T-cell (primary cell): ENCODE measurements at places on chromosomes 4 and X.

GRCh38 chr4:184102927-184103326, 114.7 kb downstream of the ENPP6 start:
- DNase-seq, result no peak

GRCh38 chr4:80465238-80465637, 129.7 kb downstream of the CFAP299 start:
- no peak for DNase-seq

- DNase-seq, result no peak
These were observed 541.7 kb downstream of the BCOR start for GRCh38 chrX:39556056-39556455.

GRCh38 chrX:115047181-115047580, 29.8 kb upstream of the IL13RA2 start:
- no peak for DNase-seq

GRCh38 chr4:10729366-10729765, 44.8 kb upstream of the CLNK start:
- no peak for DNase-seq

GRCh38 chr4:169369634-169370033, 98.9 kb upstream of the SH3RF1 start:
- no peak for DNase-seq

- DNase-seq, result no peak
These were observed 148.0 kb downstream of the PARM1 start for GRCh38 chr4:75080888-75081287.

DNA sequence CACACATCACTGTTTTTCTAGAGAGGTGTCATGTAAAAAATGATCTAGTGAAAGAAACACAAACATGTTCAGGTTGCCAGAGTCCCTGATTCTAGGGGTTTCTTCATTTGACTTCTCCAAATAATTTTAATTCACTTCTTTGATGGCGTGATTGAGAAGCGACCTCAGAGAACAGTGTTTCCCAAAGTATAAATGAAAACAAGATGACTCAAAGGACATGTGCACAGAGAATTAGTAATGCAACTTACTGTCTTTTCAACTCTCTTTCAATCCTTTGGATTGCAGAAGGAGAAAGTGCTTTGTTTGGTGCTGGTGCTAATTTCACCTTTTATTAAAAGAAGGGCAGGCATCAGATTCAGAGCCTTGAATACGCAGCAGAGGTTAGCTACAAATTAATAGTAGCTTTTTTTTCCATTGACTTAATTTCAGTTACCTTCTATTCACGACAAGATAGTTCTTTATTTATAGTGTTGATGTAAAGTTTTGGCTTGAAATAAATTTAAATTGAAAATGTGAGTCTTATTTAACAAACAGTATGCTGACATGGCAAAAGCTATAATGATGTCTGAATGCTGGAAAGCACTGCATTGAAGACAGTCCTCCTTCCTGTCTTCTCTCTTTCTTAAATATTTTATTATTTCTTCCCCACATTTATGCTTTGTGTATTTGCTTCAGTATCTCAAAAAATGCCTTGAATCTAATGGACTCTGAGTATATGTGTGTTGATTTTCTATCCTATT, 85.1 kb downstream of the SLC10A7 start:
- DNase-seq, result no peak

GRCh38 chr4:26889356-26889755, 28.7 kb downstream of the STIM2 start:
- DNase-seq, result no peak
